HTR-8/SVneo (cell line): ENCODE measurements at places on chromosomes 4 and X.
A peak's percentile ranks its signal among the peaks of the same experiment; 100 is the strongest.

- no peak for DNase-seq
These were observed 45.8 kb downstream of the TBC1D14 start for GRCh38 chr4:6955261-6955911.

DNA sequence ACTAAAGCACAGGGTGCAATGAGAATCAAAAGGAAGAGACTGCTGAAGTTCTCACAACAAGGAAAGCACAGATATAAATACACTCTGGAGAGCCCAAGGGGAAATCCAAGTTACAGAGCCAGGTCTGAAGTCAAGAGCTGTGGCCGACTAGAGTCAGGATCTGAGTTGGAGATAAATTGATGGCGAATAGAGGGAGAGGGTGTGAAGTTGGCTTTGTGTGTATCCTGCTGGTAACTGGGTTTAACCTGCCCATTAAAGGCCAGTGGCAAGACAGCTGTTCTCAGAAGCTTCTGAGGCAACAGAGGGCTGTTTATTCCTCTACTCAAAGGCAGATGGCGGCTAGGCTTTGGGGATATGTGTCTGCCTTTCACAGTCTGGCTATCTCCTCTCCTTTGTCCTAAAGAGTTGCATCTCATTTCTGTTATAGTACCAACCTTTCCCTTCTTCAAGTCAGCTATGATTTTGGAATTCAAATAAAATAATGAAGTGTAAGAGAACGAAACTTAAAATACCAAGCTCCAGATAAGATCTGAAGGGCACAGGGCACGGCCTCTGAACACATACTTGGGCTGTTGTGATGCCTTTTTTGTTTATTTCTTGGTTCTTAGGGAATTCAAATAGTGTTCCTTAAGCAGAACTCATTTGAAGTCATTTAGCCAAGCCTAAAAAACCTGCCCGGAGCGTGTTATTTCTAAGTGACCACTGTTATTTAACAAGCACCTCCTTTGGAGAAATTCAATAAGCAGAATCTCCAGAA is 142.1 kb downstream of the APBB2 start:
- no peak for DNase-seq

DNA sequence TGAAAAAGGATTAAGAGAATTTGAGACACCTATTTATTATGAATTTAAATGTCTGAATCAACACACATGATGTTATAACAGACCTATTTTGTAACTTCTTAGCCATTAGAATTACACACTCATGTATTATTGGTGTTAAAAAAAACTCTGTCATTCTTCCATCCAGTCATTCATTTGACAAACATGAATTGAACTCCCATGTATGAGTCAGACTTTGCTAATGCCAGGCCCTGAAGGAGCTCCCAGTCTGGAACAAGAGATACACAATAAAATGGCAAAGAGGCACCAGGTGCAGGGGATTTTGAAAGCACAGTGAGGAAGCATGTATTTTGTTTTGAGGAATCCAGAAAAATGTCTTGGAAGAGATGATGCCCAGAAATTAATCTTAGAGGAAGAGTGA is 87.7 kb upstream of the EFHC2 start:
- peak; percentile 26 for DNase-seq

- no peak for DNase-seq
These were observed 204.2 kb upstream of the RASGEF1B start for GRCh38 chr4:81675791-81676393.

GRCh38 chrX:109199726-109200125 is 282.2 kb downstream of the GUCY2F start:
- no peak for DNase-seq

GRCh38 chr4:106746451-106746850 is 289.7 kb downstream of the DKK2 start:
- no peak for DNase-seq

DNA sequence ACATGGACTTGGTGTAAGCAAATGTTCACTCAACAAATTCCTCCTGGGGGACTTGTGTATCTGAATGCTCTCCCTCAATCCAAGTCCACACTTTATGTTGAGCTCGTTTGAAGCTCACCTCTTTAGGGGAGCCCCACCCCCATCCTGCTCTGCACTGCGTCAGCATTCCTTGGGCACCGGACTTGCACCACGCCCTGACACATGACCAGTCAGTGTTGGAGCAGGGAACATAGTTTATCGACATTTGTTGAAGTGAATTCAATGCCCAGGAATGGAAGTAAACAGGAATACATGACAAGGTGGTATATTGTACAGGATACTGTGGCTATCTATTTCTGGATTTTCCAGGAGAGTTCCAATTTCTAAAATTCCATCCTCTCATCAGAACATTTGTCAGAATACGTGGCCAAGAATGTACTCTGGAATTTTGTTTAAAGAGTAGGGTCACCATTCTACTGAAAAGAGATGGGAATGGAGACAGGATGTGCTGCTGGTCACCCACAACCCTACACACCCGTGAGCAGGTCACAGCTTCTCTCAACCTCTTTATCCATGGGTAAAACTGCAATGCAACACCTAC is 60.0 kb upstream of the LNX1 start:
- DNase-seq, result no peak

GRCh38 chr4:110480031-110480549 is 4.1 kb downstream of the ENPEP start:
- no peak for DNase-seq

- DNase-seq, result no peak
These were observed 456.8 kb upstream of the AMOT start for GRCh38 chrX:113297437-113297836.

DNA sequence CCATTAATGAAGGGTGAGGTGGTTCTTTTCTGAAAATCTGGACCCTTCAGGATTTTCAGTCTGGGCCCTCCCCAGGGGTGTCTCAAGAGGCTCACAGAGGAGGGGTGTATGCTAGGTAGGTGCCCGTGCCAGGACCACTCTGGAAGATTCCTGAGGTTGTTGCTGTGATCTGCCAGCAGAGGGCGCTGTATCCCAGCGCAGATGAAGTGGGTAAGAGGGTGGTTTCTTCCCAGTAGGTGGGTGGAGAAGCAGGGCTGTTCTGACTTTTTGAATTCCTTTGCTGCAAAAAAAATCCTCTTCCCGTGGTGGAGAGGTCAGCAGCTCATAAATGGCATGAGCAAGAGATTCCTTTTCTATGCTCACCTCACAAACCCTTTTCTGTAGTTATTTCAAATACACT is 51.1 kb downstream of the SCML1 start:
- DNase-seq, result peak; percentile 36

- no peak for DNase-seq
These were observed 4.1 kb downstream of the IL9R start for GRCh38 chrX:156001667-156002021.

GRCh38 chr4:56748271-56748670 is 67.2 kb upstream of the HOPX start:
- DNase-seq, result no peak

DNA sequence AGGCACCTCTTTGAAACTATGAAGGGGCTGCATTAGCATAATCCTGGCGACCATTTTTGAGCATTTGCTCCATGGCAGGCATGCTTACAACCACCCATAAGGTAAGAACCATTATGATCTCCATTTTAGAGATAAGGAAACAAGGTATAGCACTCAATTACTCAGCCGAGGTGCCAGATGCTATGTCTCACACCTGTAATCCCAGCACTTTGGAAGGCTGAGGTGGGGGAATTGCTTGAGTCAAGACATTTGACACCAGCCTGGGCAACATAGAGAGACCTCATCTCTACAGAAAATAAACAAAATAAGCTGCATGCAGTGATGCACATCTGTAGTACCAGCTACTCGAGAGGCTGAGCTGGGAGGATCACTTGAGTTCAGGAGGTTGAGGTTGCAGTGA is 43.6 kb downstream of the TIGD4 start:
- DNase-seq, result no peak

GRCh38 chrX:46643636-46644035 is 70.1 kb downstream of the CHST7 start:
- DNase-seq, result no peak
